ENCODE measurements at places on chromosomes 3 and 15.

GRCh38 chr3:105187344-105187743, 179.4 kb upstream of the ALCAM start:
- no peak for DNase-seq

- no peak for DNase-seq
Observed at GRCh38 chr3:87309601-87310000, 33.2 kb upstream of the POU1F1 start.

GRCh38 chr15:48415036-48415886, 84.0 kb downstream of the DUT start:
- DNase-seq, result no peak

DNA sequence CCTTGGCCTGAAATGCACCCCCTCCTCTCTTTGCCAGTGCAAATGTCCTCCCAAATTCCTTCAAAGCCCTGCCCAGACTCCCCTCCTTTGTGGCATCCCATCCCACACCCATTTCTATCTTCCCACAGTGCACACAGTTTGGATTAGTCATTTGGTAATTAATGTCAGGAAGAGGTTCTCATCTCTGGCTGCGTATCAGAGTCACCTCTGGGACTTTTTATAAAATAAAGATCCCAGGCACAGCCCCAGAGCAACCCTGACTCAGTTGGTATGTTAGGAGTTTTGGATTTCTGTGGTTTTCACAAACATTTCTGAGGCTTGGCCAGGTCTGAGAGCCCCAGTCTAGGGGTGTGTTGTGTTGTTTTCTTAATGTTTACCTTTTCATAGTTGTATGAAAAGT, 41.6 kb downstream of the C3orf20 start:
- DNase-seq, result no peak

DNA sequence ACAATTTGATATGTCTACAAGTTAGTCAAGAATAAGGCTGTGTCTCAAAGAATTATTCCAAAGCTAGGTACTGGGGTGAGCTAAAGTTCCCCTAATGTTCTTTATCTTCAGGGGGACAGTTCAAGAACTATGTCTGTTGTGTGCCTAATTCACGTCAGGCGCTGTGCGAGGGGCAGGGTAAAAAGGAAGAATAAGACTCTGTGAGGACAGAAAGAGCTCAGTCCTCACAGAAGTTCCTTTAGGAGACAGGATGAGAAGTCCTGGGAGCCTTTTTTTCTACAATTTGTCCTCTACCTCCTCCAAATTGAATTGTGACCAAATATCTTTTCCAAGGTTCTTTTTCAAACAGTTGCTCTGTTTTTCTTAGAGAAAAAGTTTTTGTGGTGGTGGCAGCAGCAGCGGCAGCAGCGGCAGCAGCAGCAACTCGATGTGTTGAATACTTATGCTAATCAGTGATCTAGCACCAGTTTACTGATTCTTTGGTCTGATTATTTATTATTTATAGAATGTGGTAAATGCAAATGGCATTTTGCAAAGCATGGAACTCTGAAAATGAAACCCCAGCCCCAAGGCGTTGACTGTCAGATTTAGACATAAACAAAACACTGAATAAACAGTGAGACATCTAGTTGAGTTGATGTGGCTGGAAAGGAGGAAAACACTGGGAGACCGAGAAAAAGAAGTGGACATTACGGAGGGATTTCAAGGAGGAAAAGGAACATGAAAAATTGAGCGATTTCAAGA, 88.6 kb downstream of the GTPBP8 start:
- DNase-seq, result no peak

DNA sequence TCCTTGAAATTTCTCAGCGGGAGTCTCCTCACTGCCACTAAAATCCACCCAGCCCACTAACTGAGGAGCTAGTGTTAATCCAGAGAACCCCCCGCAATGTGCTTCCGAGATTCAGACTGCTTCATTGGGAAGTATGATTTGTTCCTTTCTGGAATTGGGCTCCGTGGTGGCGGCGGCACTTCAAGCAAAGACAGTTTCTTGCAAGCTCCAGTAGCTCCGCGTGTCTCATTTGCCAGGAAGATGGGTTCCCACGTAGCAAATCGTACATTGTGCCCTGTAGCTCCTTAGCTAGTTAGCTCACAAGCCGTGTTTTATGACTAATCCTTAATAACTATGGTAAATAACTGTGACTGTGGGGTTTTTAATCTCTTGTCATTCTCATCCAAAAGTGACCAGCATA, 45.4 kb downstream of the SLC6A1 start:
- no peak for DNase-seq

DNA sequence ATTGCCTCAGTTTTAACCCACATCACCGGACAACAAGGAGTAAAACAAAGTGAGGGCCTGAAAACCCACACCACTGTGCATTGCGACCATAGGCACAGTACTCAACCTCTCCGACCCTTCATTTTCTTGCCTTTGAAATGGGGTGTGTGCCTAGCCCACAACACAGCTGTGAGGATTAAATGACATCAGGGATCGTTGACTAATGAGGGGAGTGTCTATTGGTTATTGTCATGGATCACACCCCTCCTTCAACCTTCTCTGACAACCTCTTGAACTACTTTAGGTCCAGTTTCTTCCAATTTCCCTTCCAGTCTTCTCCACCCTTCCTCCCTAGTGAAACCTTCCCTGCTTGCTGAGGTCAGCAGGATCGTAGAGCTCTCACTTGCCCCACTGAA, 89.5 kb downstream of the HES1 start:
- no peak for DNase-seq

DNA sequence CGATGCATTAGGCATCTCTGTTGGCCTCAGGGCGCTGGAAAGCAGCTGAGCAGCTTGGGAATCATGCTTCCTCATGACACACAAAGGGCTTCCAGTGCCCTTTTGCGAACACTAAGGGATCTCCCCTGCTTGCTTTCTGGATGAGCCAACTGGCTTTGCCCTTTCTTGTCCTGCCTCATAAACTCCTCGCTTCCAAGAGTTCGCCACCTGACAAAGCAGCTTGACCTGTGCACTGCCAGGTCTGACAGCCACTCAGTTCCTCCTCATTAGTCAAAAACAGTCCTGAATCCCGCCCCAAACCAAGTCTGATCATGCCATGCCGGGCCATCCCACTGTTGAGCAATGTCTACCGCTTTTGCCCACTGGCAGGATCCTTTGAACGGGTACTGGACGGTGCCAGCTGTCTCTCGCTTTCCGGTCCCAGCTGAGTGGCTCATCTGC, 265.4 kb upstream of the LYSMD4 start:
- DNase-seq, result no peak

- no peak for DNase-seq
Observed at GRCh38 chr3:117746066-117746465, 1036.5 kb downstream of the TUSC7 start.

GRCh38 chr3:124802702-124803101, 72.5 kb downstream of the UMPS start:
- no peak for DNase-seq

- no peak for DNase-seq
Observed at GRCh38 chr3:176505878-176506621, 691.2 kb downstream of the TBL1XR1 start.

DNA sequence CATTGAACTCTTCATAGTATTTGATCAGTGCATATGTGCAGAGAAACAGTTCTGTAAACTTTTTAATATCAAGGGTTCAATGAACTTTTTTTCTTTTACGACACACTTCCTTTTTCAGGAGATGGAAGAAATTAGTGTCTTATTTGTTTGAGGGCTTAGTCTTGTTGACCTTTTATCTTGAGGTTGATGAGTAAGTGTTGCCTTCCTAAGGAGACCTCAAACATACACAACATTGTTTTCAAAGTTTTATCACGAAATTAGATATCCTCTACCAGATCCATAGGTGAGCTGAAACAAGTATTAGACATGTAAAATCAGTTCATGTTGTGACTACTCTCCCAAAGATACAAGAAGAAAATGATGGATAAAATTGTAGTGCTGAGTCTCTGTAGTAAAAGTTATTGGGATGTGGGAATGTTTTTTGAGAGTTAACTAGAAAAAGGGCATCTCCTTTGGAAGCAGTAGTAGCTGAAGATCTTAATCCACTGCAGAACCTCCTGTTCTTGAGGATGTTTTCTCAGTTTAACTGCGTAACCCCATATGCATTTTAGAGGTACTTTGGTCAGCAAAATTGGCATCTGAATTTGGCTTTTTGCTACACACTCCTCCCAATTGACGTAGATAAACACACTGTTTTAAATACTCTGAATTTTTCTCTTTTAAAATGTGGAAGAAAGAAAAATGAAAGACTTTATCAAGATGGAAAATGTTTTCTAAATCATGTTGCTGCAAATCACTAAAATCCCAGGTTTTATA, 116.8 kb downstream of the GALK2 start:
- DNase-seq, result no peak

GRCh38 chr3:172106989-172107388, 67.6 kb downstream of the FNDC3B start:
- DNase-seq, result no peak

- no peak for DNase-seq
Observed at GRCh38 chr3:34842706-34843480, 796.4 kb upstream of the ARPP21 start.

DNA sequence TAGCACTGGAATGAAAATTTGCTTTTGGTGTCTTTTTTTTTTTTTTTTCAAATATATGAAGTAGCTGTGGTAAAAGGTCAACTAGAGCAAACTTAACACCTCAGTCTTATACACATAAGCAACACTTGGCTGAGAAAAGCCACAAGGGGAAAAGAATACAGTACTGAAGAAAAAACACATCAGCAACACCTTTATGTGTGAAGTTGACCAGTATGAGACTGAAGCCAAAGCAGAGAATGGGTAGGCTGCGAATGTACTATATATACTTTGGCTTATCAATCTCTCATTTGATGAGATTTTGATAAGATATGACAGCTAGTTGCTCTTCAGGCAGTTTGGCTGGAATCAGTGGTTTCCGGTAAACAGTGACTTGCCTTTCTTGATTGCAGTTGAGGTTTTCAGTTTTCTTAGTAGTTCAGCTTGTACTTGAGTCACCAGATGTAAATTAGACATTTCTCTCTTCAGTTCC, 22.0 kb upstream of the ZCWPW2 start:
- no peak for DNase-seq

DNA sequence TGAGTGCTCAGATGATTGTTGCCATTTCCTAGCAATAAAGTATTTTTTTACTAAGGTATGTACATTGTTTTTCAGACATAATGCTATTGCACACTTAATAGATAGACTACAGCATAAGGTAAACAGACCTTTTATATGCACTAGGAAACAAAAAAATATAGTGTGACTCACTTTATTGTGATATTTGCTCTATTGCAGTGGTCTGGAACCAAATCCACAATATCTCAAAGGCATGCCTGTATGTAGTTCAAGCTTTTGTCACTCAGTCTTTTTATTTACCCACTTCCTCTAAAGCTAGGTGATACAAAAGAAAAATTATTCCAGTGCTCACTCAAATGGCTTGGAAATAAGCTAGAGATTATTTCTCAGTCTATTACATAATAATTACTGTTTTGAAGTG, 209.9 kb upstream of the VEPH1 start:
- no peak for DNase-seq

DNA sequence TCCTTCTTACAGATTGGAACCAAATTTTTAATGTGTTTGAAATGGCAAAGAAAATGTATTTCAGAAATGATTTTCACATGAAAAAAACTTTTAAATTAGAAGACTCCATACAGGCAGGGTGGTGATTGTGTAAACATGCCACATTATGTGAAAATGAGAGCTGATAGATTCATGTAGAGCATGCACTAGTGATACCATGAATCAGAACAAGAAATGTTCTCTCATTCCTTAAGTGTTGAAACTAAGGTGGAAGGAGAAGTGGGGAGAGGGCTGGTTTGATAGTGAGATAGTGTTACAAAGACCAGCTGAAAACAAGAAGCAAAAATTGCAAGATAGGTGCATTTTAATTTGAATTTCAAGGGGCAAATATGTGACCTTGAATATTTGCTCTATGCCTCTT, 100.3 kb downstream of the CCNL1 start:
- no peak for DNase-seq

- DNase-seq, result no peak
Observed at GRCh38 chr3:114527036-114527644, 233.3 kb downstream of the TIGIT start.

- no peak for DNase-seq
Observed at GRCh38 chr3:110099711-110100110, 762.4 kb upstream of the DPPA4 start.

- DNase-seq, result no peak
Observed at GRCh38 chr3:48715174-48715800, 1.7 kb downstream of the IP6K2 start.

- no peak for DNase-seq
Observed at GRCh38 chr3:62621176-62621575, 247.8 kb upstream of the FEZF2 start.

DNA sequence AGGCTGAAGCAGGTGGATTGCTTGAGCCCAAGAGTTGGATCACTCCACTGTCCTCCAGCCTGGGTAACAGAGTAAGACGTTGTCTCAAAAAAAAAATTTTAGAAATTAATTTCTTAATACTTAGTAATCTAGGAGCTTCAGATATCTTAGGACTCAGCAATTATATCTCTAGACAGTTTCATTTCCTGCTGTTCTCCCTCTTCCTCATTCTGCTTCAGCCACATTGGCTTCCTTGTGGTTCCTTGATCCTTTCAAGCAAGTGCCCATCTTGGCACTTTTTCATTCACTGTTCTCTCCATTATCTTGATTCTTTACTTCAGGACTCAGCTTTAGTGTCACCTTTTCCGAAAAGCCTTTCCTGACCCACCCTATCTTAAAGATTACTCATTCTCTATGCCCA, 22.5 kb downstream of the TMEM202 start:
- no peak for DNase-seq

GRCh38 chr3:125609384-125609783, 14.1 kb upstream of the OSBPL11 start:
- no peak for DNase-seq

DNA sequence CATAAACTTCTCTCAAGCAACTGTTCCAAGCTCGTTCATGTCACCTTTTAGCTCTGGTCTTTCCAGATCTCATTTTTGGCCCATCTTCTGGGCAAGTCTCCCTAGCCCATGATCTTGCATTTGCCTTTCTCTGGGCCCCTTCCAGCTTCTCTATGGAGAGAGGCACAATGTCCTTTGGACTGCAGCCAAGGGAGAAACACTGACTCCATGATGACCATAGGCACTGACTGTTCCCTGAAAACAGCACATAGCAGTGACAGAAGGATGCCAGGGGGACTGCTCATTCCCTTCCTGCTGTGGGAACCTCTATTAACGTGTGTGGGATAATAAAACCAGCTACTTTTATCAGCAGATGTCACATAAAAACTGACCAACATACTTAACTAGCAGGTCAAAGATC, 60.3 kb downstream of the STRIT1 start:
- no peak for DNase-seq

- no peak for DNase-seq
Observed at GRCh38 chr3:3097958-3098357, 12.2 kb downstream of the IL5RA start.

GRCh38 chr15:101246824-101247745, 4.8 kb downstream of the CHSY1 start:
- no peak for DNase-seq

- DNase-seq, result no peak
Observed at GRCh38 chr3:179074656-179075055, 3.0 kb upstream of the ZMAT3 start.

GRCh38 chr15:33678602-33679001, 289.7 kb upstream of the CHRM5 start:
- no peak for DNase-seq
